ENCODE measurements at places on chromosomes 6 and 20.

DNA sequence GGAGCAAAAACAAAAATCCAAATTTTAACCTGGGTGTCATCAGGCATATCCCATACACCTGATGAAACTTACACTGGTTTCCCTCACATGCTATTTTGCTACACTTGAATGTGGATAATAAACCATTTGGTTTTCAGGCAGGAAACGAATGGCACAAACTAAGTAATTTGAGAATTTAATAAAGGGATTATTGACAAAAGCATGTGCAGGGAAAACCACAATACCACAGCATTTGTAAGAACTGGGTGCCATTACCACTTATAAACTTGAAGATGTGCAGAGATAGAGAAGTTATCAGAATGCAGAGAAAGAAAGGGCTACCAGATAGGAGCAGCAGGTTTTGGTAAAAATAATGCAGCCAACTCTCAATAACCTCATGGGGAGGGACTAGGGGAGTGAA lies 151.2 kb downstream of the RFX6 start:
- no peak for DNase-seq

GRCh38 chr6:117603821-117604220 lies 1.5 kb upstream of the GOPC start:
- DNase-seq = no peak

- DNase-seq = no peak
Observed at GRCh38 chr20:42204109-42204660, 586.0 kb upstream of the CHD6 start.

GRCh38 chr6:314377-314776 lies 22.1 kb downstream of the DUSP22 start:
- DNase-seq = no peak

GRCh38 chr6:75546381-75546780 lies 52.8 kb upstream of the FILIP1 start:
- DNase-seq = no peak

DNA sequence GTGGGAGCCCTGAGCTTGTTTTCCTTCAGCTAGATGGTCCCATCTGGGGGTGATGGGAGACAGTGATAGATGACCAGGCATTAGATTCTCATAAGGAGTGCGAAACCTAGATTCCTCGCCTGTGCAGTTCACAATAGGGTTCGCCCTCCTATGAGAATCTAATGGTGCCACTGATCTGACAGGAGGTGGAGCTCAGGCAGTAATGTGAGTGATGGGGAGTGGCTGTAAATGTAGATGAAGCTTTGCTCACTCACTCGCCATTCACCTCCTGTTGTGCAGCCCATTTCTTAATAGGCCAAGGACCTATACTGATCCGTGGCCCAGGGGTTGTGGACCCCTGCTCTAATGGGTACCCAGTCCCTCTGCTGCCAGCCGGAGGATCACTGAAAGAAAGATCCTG lies 20.7 kb upstream of the KCNB1 start:
- no peak for DNase-seq

DNA sequence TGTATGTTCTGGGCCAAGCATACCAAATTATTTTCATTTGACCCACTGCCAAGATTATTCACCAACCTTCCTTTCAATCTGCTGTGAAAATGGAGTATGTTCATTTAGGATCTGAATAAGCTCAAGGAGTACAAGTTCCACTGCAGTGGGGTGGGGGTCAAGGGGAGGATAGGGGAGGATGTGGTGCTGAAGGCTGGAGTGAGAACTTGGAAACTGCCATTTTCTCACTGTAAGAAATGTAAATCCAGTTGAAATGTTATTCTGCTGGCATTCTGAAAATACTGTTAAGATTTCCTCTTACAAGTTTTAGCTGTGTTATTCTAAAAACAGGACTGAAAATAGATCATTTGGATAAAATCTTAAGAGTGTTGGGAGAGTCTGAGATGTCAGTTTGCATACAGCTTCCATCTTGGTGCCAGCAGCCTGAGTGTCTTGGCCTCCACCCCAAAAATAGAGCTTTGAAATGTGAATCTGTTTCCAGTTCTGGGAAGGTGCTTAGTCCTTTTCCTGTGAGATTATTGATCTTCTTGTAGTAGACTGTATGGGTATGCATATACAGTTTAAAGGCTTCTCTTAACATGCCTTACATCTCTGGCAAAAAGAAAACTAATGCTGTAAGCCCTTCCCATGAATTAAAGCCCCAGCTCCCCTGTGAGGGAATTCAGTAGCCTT lies 84.3 kb downstream of the CTNNBL1 start:
- no peak for DNase-seq

GRCh38 chr6:31970604-31971271 lies 1.2 kb downstream of the DXO start:
- no peak for DNase-seq

- no peak for DNase-seq
Observed at GRCh38 chr20:54025251-54025771, 45.1 kb downstream of the BCAS1 start.

GRCh38 chr6:110589865-110590513 lies 113.6 kb upstream of the SLC22A16 start:
- no peak for DNase-seq

DNA sequence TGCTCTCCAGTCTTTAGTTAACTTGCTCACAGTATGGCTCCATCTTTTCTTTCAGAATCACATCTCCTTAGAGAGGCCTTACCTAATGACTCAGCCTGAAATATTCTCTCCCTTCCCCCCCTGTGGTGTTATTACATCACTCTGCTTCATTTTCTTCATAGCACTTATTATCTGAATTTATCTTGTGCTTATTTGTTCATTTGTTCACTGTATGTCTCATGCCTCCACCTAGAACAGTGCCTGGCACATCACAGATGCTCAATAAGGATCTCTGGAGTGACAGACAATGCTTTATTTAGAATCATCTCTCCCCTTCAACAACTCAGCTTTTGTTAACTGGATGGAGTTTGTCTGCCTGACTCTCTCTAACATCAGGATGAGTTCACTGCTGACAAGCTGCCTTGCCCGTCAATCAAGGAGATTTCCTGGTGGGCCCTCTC lies 96.6 kb upstream of the MAN1A1 start:
- no peak for DNase-seq

- no peak for DNase-seq
Observed at GRCh38 chr6:39189915-39190544, 39.2 kb downstream of the KCNK5 start.

- DNase-seq = no peak
Observed at GRCh38 chr6:130366107-130367005, 539 bp downstream of the TMEM200A start.

- peak; percentile 65 for DNase-seq
Observed at GRCh38 chr6:133546098-133546497, 304.9 kb downstream of the EYA4 start.

DNA sequence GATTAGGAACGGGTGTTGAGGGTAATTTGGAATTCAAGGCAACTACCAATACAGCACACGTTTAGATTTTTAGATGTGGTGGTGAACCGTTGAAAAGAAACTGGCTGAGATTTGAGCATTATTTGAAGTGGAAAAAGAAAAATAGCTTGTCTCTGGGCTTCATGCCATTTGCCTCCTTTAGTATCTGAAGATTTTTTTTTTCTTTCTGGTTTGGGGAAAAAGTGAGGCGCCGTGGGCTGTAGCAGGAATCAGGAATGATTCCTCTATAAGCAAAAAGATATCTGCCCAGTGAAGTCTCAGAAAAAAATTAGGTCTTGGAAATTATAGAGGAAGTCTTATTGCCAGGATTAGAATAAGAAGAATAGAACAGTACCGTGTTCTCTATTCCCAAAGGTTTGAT lies 88.5 kb downstream of the RPS12 start:
- DNase-seq = no peak

GRCh38 chr20:17888044-17888443 lies 80.5 kb downstream of the SNX5 start:
- no peak for DNase-seq

GRCh38 chr6:125746019-125746414 lies 3.4 kb upstream of the HEY2 start:
- no peak for DNase-seq
